ENCODE measurements at places on chromosomes 3 and 15. TPM values are rescaled to one million over a fixed set of nuclear protein-coding genes. Genes with fewer than 3 reads are reported as not detected.

GRCh38 chr15:63473749-63473998 lies 30.7 kb upstream of the USP3 start:
- DNase-seq: no peak

Gene RASGRF1
- total RNA-seq: 4.5 TPM

DNA sequence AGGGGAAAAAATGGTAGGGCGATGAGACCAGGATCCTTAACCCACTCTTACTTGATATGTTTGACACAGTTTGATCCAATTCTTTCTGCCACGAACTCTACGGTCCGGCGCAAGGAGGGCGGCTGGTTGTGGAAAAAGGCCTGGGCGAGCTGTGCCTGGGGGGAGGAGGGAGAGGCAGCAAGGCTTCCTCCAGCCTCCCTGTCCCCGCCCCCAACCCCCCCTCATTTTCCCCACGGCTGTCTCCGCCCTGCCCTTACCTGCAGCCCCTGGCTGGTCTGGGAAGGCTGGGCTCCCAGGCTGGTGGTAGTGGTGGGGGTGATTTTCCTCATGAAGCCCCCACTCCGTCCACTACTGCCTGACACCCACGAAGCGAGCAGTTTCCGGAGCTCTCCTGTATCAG lies 8.0 kb downstream of the CDAN1 start:
- no peak for DNase-seq

GRCh38 chr3:160667452-160667851 lies 9.5 kb upstream of the ARL14 start:
- DNase-seq: no peak

DNA sequence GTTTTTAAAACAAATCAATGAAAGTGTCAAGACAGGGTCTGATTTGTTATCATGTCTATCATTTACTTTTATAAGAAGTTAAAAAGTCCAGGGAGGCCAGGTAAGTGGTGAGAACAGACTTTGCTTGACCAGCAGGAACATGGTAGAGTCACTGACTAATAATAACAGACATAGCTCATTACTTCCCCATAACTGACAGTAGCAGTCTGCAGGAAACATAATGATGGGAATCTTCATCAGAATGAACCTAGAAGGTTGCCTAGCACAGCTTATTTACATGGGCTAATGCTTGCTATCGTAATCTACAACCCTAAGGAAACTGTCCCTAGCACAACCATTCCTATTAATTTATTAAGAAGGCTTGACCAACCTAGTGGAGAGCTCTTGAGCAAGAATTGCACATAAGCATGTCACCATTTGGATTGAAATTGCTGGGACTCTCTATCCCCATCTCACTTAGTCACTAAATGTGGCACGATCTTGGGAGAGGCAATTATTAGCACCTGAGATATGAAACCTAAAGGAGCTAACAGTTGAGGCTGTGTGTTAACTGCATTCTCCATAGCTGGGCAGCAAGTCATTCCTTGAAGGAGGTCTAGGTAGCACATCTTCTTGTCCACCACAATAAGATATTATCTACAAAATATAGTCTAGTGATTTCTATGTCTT lies 139.6 kb upstream of the ZBTB20 start:
- no peak for DNase-seq
